ENCODE measurements at places on chromosomes 2 and 18. TPM values are rescaled to one million over a fixed set of nuclear protein-coding genes. Genes with fewer than 3 reads are reported as not detected.

- no peak for DNase-seq
These were observed 40.3 kb upstream of the AFF3 start for GRCh38 chr2:100182494-100183361.

The KCNG2 gene
- polyA plus RNA-seq, result not detected

GRCh38 chr2:152343426-152343825, 8.5 kb downstream of the FMNL2 start:
- no peak for DNase-seq

The ALPG gene
- not detected for polyA plus RNA-seq

DNA sequence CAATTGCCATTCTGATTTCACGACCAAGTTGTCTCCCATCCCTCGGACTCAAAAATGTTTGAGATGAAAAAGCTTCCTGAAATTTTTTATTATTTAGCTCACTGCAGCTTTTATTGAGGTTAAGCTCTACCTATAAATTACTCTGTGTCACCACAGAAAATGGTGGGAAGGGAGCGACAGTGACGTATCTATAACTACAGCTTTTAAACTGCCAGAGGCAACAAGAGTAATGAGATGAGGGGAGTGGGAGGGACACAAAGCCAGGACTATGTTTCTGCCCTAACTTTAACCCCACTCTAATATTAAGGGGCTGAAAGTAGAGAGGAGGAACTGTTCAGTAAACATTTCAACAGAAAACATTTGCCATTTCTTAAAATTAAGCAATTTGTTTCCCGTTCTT, 37.4 kb downstream of the SMAD2 start:
- no peak for DNase-seq

- DNase-seq, result peak; percentile 61
These were observed 60.3 kb upstream of the AGPS start for GRCh38 chr2:177332026-177332991.

DNA sequence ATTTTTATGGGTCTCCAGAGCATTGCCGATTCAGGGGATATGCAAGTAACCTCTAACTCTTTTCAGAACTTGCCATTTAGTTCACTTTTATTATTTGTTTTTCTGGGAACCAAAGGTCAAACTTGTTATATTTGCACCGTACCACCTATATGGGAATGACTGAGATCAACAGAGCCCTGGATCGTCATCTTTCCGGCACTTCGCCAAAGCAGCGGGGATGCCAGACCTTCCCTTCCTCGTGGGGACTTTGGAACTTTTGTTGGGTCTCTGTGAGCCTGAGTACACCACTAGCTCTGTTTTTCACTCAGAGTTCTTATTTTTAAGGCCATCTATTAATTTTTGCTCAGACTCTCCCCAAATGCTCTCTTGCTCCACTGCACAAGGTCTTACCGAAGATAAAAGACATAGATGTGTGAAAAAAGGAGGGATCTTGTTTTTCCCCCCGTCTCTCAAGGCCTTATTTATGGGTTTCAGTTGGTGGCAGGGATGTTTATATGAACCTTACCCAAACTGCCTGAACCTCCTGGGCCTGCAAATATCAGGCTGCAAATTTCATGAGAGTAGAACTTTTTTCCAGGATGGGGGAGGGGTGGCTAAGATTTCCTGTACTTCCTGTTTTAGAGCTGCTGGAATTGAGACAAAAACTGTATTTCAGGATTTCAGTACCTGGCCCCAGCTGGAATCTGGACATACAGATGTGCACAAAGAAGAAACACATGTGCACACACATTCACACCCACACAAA, 350.3 kb downstream of the HRH4 start:
- no peak for DNase-seq

DNA sequence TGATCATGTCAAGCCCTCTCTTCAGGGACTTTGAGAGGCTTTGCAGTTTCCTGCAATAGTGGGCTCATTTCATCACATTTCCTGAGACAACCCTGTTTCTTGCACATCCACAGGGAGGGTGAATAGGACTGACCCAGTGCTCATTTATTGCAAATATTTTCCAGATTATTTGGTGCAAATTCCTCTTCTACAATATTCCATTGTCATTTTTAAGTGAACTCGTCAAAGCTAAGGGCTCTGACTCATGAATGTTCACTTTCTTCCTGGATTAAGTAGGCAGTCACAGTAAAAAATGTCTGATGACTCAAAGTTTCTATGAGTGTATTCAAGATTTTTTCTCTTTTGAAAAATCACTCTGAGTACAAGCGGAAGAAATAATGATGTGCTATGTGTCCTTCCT, 225.5 kb upstream of the GALNT5 start:
- no peak for DNase-seq

DNA sequence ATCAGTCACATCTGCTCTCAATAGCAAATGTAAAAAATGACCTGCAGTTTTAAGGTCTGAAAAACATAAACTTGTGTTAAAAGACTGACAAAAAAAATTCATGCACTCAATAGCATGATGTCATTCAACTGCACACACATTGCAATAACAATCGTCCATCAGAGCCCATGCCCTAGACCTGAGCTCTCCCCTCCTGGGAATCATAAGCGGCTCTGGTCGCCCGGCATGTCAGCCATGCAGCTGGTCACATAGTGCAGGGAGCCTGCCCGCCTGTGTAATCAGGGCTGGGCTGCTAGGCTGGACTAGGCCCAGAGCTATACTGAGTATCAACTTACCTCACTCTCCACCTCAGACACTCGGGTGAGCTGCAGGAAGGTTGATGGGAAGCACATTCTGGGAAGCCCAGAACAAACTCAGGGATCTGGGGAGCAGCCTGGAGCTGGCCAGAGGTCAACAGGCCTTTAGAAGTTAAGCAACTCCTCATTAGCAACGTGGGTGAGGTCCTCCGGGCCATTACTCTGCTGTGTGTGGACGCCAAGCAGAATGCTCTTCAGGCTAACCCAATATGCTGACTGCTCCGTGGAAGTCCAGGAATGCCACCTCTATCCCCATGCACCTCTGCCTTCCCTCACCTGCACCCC, 165.5 kb downstream of the TTC32 start:
- no peak for DNase-seq

DNA sequence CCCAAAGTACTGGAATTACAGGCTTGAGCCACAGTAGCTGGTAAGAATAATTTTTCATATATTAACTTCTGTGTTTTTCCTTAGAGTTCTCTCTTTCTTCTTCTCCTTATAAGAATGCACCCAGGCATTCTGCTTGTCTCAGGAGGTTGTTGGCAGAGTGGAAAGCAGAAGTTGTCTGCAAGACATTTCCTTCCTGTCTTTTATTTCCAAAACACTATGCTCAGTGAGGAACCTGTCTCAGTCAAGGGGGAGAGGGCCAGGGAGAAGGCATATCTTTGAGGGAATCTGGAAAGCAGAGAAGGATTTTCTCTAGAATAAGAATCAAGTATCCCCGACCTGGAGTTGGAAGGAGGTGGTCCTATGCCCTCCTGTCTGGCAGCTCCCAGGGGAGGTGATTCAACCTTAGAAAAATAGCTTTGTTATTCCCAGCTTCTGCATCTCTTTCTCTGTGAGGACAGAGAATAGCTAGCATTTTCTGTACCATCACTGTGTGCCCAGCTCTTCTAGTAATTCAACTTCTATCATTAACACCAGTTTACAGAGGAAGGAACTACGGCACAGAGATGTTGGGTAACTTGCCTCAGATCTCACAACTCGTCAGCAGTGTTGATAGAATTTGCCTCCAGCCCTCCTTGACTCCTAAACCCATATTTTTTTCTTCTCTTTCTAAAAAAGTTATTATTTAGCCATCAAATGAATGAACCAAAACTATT, 3.8 kb upstream of the LPIN2 start:
- peak; percentile 60 for DNase-seq

GRCh38 chr18:35458271-35458670, 39.5 kb downstream of the INO80C start:
- no peak for DNase-seq

- no peak for DNase-seq
These were observed 12.2 kb upstream of the ATP6V1B1 start for GRCh38 chr2:70923378-70924015.

- DNase-seq, result no peak
These were observed 49.8 kb downstream of the PARD6G start for GRCh38 chr18:80197528-80197927.

The CARF gene
- 9.3 TPM for polyA plus RNA-seq

DNA sequence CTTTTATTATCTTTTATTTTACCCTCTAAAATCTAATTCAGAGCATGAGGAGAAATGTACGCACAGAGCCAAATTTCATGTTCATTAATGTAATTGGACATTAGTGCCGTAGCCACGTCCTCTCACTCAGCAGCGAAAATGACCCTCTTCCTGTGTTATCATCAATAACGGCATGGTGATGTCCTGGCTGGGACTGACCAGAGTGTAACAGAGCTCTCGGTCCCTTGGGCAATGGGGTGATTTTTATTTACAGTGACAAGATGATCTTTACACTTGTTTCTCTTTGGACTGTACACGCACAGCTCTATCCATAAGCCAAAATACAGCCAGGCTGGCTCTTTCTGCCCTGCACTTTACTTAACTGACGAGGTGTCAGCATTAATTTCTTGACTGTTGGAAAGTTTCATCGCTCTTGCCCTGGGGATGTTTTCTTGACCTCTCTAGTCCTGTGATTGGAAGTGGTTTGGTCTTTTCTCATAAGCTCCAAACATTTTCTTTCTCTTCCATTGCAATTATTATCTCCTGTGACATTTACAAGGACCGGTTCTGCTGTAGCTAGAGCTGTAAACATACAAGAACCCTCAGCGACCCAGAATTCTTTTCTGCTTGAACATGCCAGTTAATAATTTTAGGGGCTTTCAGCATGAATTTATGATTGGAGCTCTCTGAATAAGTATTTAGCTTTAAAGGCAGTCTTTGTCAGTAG, 308.0 kb upstream of the PIK3C3 start:
- no peak for DNase-seq

GRCh38 chr2:237235383-237236095, 149.8 kb downstream of the COPS8 start:
- DNase-seq, result no peak

GRCh38 chr18:77042583-77042982, 90.0 kb downstream of the MBP start:
- DNase-seq, result no peak

DNA sequence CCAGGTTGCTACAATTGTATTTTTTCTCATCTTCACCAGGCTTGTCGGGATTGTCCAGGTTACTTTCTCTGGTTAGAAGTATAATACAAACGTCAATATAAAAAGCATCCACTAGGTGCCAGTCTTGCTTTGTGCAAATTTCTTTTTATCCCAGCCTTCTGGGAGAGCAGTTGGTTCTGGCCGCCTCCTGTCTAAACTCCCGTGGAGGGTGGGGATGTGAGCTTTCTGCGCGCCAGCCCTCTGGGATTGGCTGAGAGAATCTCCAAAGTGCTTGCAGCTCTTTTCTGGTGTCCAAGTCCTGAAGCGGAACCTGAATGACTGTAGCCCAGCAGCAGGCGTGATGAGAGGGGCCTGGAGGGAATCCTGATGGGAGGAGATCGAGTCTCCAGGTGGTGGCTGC, 22.4 kb upstream of the TOGARAM2 start:
- peak; percentile 18 for DNase-seq

DNA sequence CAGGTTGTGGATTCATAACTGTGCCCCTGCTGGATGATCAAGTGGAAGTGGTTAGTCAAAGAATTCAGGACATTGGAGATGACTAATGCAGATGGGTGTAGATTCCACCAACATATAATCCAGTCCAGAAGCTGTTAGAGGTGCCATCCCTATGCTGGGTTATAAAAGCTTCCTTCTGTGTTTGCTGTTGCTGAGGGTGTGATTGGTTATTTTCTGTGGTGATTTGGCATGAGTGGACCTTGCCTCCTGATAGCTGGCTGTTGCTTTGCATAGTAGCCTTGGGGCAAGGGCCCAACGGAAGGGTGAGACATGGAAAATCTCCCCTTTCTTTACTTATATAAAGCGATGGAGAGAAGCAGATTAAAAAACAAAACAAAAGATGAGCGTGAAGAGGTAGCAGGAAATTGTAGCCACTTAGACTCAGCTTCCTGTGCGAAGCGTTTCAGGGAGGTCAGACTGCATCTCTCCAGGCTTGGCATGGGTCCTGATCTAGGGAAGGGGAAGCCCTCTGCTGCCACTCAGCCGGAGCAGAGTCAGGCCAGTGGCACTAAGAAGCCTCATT, 190.4 kb downstream of the FMNL2 start:
- DNase-seq, result no peak

- DNase-seq, result no peak
These were observed 39.9 kb downstream of the CROCC2 start for GRCh38 chr2:240946046-240946445.

GRCh38 chr2:130335226-130335625, 7.5 kb upstream of the IMP4 start:
- no peak for DNase-seq

DNA sequence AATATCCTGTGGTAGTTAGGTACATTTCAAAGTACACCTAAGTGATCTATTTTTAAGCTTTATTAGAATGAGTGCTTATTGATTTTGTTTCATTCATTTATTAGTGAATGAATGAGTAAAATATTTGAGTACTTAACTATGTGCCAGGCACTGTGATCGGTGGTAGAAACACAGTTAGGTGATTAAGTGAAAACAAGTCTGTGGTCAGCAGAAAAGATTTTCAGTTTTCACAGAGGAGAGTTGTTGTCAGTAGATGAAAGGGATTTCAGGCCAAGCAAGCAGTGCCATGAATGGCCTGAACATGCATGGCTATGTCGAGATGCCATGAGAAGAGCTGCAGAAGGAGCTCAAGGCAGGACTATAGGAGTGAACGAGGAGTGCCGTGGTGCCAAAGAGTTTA, 85.9 kb downstream of the SPTBN1 start:
- DNase-seq, result no peak

DNA sequence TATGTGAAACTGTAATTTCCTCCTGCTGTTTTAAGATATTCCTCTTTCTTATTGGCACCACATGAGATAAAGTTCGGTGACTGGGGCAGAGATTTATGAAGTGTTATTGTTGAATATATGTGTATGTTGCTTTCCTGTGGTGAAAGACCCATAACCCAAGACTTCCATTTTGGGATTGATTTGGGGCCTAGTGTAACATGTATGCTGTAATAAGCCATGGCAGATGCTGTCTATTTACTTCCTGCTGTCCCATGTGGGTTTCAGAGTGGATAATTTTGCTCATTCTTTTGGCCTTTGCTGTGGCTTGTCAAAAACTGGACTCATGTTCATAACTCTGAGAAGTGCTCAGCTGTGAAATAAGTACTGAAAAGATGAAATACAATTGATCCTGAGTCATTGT, 10.8 kb upstream of the MYO1B start:
- no peak for DNase-seq

The CERKL gene
- polyA plus RNA-seq, result 14.8 TPM

The ZNF396 gene
- polyA plus RNA-seq, result 0.64 TPM

GRCh38 chr18:44130376-44130942, 550.2 kb upstream of the SETBP1 start:
- peak; percentile 18 for DNase-seq

The ACMSD gene
- polyA plus RNA-seq, result not detected

DNA sequence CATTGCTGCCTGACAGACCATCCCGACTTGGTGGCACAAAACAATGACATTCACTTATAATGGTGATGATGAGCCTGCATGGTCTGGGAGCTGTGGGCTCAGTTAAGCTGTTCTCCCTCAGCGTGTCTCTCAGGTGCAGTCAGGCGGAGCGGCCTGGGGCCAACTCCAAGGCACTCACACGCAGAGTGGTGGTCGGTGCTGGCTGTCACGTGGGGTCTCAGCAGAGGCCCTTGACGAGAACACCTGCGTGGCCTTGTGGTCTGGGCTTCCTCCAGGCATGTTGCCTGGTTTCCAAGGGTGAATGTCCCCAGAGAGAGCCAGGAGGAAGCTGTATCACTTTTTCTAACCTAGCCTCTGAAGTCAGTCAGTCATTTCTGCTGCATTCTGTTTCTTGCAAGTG, 29.8 kb downstream of the ARMC9 start:
- DNase-seq, result peak; percentile 37

GRCh38 chr2:27829791-27830190, 58.3 kb downstream of the MRPL33 start:
- no peak for DNase-seq

GRCh38 chr18:29164993-29165599, 988.2 kb upstream of the CDH2 start:
- no peak for DNase-seq

The GNAL gene
- 0.14 TPM for polyA plus RNA-seq

Measured in naive B cell (primary cell).